Lung (tissue), 17 donors: ENCODE measurements at places on chromosomes 5 and 9. TPM values are rescaled to one million over a fixed set of nuclear protein-coding genes. Genes with fewer than 3 reads are reported as not detected.

- DNase-seq = no peak
These were observed 280.4 kb upstream of the PTGER4 start for GRCh38 chr5:40399349-40399748.

GRCh38 chr9:134860510-134860909 is 20.1 kb upstream of the FCN2 start:
- DNase-seq = peak; percentile 32

- DNase-seq = no peak
These were observed 373.3 kb upstream of the FAM174A start for GRCh38 chr5:100161868-100162267.

The ASPN gene
- 2.2 TPM for polyA plus RNA-seq

DNA sequence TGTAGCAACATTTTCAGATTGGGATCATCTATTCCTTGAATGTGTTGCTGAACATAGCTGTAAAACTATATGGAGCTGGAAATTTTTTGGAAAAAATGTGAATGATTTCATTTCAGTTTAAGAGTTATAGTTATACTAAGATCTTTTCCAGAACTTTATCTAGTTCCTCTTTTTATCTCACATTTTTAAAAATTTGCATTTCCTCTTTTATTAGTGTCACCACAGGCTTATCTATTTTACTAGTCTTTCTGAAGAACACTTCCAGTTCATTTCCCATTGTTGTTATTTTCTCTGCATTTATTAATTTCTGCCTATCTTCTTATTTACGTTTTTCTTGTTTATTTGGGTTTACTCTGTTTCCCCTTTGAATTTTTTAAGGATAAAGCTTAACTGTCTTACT is 46.0 kb upstream of the FSTL4 start:
- no peak for DNase-seq

The HTR1A gene
- polyA plus RNA-seq = not detected

- no peak for DNase-seq
These were observed 42.2 kb downstream of the NIPAL4 start for GRCh38 chr5:157502143-157502647.

DNA sequence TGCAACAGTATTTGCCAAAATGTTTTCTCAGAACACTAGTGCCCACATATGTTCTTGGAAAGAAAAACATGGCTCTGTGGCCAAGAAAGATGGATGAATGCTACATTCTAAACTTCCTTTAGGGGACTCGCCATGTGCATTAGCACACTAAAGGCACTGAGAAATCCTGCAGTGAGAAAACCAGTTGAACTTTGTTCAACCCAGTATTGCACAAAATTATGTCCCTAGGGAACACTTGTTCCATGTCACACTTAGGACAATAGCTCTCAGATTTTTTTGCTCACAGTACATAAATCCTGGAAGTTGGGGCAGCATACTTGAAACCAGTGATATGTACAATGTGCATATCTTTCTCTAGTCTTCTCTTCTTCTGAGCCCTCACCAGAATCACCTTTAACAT is 96.6 kb downstream of the ADRB2 start:
- DNase-seq = no peak

The LCN6 gene
- 1.4 TPM for polyA plus RNA-seq

DNA sequence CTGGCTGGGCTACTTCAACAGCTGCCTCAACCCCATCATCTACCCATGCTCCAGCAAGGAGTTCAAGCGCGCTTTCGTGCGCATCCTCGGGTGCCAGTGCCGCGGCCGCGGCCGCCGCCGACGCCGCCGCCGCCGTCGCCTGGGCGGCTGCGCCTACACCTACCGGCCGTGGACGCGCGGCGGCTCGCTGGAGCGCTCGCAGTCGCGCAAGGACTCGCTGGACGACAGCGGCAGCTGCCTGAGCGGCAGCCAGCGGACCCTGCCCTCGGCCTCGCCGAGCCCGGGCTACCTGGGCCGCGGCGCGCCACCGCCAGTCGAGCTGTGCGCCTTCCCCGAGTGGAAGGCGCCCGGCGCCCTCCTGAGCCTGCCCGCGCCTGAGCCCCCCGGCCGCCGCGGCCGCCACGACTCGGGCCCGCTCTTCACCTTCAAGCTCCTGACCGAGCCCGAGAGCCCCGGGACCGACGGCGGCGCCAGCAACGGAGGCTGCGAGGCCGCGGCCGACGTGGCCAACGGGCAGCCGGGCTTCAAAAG is 36.9 kb upstream of the TTC1 start:
- peak; percentile 40 for DNase-seq

DNA sequence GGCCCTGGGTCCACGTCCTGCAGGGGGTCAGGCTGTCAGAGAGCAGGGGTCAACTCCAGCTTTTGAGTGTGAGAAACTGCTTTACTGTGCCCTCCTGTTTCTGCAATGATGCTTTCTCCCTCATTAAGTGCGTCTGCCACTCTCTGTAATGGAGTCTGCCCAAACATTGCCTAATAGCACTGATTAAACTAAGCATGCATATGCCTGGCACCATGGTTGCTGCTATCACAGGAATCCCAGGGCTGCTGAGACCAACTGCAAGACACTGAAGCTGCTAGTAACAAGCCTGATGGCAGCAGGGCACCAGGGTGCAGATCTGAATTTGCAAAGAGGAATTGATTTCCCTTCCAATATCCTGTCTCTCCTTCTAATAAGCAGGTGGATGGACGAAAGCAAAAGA is 125.3 kb downstream of the SLC24A2 start:
- no peak for DNase-seq

DNA sequence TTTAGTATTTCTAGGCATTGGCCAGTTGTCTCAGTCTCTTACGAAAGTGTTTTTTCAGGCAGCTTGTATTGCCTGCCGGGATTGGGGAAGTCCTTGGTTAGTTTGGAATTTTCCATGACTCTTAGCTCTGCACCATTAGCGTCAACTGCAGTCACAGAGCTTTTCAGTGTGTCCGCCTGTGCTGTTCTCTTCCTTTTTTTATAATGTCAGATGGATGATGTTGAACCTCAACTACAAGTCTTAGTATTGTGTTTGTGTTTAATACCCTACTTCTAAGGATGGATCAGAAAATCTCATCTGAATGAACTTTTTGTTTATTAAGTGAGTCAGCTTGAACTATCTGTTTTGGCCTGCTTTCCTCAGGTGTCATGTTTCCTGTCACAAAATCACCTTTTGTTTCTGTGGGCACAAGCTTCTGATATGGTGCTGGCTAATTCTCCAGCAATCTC is 33.1 kb downstream of the ATP6V0E1 start:
- DNase-seq = peak; percentile 25

GRCh38 chr9:20771729-20772128 is 87.7 kb downstream of the FOCAD start:
- DNase-seq = no peak

GRCh38 chr5:168674893-168675482 is 95.8 kb upstream of the PANK3 start:
- no peak for DNase-seq

DNA sequence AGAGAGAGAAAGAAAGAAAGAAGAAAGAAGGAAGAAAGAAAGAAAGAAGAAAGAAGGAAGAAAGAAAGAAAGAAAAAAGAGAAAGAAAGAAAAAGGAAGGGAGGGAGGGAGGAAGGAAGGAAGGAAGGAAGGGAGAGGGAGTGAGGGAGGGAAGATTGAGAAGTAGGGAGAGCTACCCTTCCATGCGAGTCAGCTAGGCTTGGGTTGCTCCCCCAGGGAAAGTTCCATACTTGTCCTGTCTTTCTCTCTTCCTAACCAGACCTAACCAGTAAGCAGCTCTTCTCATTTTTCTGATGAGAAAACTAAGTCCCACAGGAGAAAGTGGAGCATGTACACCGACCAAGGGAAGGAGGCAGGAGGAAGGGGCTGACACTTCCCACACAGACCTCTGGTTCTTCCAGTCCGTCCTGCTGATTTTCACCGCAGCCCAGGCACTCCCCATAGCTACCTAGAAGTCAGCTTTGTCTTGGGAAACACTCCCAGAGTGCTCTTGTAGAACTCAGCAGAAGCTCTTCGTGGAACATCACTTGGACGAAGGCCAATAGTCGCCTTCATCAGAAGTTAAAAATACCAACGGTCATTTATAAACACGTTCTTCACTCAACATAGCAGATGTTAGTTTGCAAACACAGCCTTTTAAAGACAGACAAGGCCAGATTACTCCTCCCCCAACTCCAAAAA is 29.0 kb upstream of the ENTREP1 start:
- DNase-seq = peak; percentile 67
